ENCODE measurements at places on chromosomes 4 and X. TPM values are rescaled to one million over a fixed set of nuclear protein-coding genes. Genes with fewer than 3 reads are reported as not detected.

The ZMAT1 gene
- total RNA-seq: 5.7 TPM

The SEC31A gene
- 107 TPM for total RNA-seq

DNA sequence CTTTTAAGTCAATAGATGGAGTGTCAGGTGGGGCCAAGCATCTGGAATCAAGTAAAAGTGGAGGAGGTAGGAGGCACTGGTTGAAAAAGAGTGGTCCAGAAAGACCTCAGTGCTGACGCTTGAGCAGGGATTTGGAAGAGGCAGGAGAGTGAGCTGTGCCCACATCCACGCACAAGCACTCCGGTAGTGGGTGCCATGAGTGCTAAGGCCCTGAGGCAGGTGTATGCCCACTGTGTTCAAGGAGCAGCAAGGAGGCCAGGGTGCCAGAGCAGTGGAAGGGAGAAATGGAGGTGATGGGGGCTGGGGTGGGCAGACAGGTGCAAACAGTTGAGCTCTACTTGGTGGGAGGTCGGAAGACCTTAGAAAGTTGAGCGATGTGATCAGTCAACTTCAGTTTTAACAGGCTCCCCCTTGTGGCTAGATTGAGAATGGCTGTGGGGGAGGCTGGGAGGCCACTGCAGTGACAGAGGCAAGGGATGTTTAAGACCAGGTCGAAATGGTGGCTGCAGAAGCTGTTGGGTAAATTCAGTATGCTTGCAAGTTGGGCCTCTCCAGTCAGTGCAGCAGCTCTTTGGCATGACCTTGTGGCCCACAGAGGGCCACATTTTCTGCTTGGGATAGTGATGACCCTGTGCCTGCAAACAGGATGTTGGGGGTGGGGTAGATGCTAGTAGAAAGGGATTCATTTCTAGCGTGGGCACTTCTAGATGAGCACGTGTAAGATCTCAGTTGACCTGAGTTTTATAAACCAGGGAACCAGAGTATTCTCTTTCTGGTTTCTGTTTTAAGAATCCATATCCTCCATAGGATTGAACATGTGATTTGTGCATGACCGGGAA lies 12.7 kb downstream of the TKTL1 start:
- H3K27ac ChIP-seq: no peak overlapping the region
- peak; percentile 36 for DNase-seq
- no peaks in the 10 kb centered on the region for H3K36me3 ChIP-seq
- H3K4me1 ChIP-seq: no peaks in the 10 kb centered on the region

GRCh38 chr4:82930848-82931755 lies 30.6 kb downstream of the THAP9 start:
- H3K4me3 ChIP-seq: no peak overlapping the region
- no peaks in the 10 kb centered on the region for H3K27me3 ChIP-seq
- no peak for DNase-seq
- H3K36me3 ChIP-seq: peaks cover 2% of the 10 kb centered on the region
- H3K4me1 ChIP-seq: no peaks in the 10 kb centered on the region
- no peak overlapping the region for H3K27ac ChIP-seq

GRCh38 chrX:39995457-39995856 lies 102.3 kb downstream of the BCOR start:
- H3K36me3 ChIP-seq: no peaks in the 10 kb centered on the region
- H3K4me3 ChIP-seq: no peak overlapping the region
- no peaks in the 10 kb centered on the region for H3K27me3 ChIP-seq
- no peak overlapping the region for H3K27ac ChIP-seq
- H3K4me1 ChIP-seq: no peaks in the 10 kb centered on the region
- no peak for DNase-seq

GRCh38 chr4:74364652-74365491 lies at the start of gene EREG:
Gene EREG (plus strand): TSS chr4:74365145. CDS start chr4:74365309, 164 bp downstream.
- H3K4me3 ChIP-seq: peak within 1 kb of the TSS; percentile 39
- H3K27ac ChIP-seq: no peak within 1 kb of the TSS
- DNase-seq: no peak
- H3K27me3 ChIP-seq: no peaks in the 10 kb centered on the region
- peaks cover 2% of the 10 kb centered on the region for H3K36me3 ChIP-seq

DNA sequence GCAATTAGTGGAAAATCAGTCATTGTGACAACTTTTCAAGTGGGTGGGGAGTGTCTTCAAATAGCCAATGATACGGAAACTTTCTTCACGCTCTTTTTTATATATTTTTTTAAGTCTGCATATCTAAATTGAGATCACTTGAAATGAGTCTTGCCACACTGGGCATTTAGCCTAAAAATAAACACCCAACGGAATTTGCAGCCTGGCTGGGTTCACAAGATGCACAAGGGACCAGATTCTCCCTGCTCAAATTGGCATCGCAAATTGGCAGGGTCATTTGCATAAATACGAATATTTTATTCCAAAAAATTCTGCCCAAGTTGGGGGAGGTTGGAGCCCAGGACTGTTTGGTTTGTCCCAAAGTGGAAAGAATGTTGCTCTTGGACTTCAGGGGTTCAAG lies 87.6 kb downstream of the LIMCH1 start:
- DNase-seq: no peak
- no peaks in the 10 kb centered on the region for H3K4me1 ChIP-seq
- H3K27ac ChIP-seq: no peak overlapping the region
- no peaks in the 10 kb centered on the region for H3K36me3 ChIP-seq

DNA sequence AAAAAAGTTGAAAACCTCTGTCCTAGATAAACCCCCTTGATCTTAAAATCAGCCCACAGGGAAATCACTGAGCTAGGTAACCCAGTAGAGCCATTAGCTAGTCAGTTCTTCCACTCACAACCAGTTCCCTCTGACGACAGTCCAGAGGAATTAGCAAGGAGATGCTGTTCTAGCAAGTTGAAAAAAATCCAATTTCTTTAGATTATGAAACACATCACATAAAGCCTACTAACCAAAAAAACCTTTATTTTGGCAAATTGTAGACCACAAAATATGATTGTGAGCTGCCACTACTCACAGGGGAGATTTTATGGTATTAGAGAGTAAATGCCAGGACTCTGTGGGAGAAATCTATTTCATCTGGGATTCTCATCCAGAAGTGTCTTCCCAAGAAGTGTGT lies 22.6 kb downstream of the ADAMTS3 start:
- no peaks in the 10 kb centered on the region for H3K36me3 ChIP-seq
- H3K27me3 ChIP-seq: no peaks in the 10 kb centered on the region

DNA sequence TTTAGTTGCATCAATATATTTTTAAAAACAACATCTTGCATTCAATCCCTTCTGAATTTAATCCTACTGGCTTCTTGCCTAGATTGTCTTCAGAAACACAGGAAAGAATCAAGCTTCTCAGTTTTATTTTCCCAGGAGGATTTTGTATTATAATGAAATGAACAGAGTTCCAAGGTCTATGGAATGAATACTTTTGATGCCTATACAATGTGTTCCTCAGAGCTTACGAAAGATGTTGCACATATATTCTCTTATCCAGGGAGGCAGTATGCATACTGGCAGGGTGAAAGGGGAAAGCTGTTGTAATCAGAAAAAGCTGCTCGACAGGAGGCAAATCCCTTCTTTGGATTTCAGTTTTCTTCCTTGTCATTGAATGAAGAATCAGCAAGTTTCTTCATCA lies 8.8 kb downstream of the TMPRSS11D start:
- H3K4me1 ChIP-seq: no peaks in the 10 kb centered on the region
- DNase-seq: no peak

The MXRA5 gene
- total RNA-seq: 14.2 TPM

DNA sequence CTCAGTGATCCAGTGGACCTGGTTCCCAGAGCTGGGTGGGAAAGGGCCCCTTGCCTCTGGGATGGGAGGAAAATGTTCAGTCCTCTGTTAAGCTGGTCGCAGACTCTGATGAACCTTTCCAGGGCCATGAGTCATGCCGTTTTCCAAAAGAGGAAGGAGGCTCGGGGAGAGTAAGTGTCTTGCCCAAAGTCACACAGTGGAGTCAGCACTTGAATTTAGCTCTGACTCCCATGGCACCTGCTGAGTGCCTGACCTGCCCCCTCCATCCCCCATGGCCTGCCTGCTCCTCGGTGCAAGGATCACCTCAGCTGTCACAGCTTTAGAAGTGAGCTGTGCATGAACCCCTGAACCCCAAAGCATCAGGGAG lies 14.0 kb upstream of the KIAA0232 start:
- no peak overlapping the region for H3K4me3 ChIP-seq
- no peaks in the 10 kb centered on the region for H3K27me3 ChIP-seq
- DNase-seq: no peak
- peaks cover 23% of the 10 kb centered on the region for H3K4me1 ChIP-seq

GRCh38 chrX:103565752-103566151 lies 19.6 kb upstream of the TCEAL4 start:
- no peak overlapping the region for H3K4me3 ChIP-seq
- H3K4me1 ChIP-seq: no peaks in the 10 kb centered on the region
- H3K27ac ChIP-seq: no peak overlapping the region

The ATP1B4 gene
- not detected for total RNA-seq

- peak overlapping the region; percentile 56 for H3K27ac ChIP-seq
- no peak for DNase-seq
- no peaks in the 10 kb centered on the region for H3K27me3 ChIP-seq
- no peak overlapping the region for H3K4me3 ChIP-seq
- no peaks in the 10 kb centered on the region for H3K36me3 ChIP-seq
Observed at GRCh38 chr4:123455360-123455759, 58.8 kb downstream of the SPRY1 start.

The CUL4B gene
- 99.8 TPM for total RNA-seq

DNA sequence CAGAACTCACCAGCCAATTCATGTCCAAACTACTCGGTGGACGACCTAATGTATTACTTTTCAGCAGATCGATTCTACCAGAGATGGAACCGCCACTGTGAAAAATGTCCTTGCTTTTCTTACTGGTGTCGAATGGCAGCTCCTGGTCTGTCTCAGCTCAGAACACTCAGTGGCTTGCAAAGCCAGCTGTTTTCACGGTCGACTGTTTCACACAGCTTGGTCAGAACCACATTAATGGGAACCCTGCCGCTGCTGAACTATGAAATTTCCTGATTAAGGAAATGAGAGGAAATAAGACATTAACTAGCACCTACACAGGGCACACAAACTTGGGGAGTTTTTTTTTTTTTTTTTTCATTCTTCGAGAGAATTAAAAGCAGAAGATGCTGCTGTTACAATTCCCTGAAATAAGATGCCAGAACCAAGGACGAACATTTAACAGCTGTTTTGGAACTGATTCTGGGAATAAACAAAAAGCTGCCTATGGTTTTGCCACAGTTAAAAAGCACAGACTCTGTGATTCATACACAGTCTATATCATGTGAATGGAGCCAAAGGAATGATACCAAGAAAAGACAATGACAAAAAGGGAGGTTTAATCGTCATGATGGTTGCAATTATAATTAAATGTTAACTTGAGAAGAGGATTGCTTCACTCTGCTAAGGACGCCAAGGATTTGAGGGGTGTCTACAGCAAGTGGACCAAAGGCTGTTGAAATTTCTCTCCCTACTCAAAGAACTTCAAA lies 31.3 kb downstream of the SUPT20HL2 start:
- H3K4me1 ChIP-seq: no peaks in the 10 kb centered on the region
- H3K27me3 ChIP-seq: no peaks in the 10 kb centered on the region
- H3K36me3 ChIP-seq: no peaks in the 10 kb centered on the region

- no peak for DNase-seq
- no peaks in the 10 kb centered on the region for H3K27me3 ChIP-seq
- H3K4me1 ChIP-seq: no peaks in the 10 kb centered on the region
- no peaks in the 10 kb centered on the region for H3K36me3 ChIP-seq
- no peak overlapping the region for H3K4me3 ChIP-seq
Observed at GRCh38 chrX:148634591-148634990, 134.2 kb downstream of the AFF2 start.

- H3K27ac ChIP-seq: no peak overlapping the region
- H3K27me3 ChIP-seq: no peaks in the 10 kb centered on the region
- H3K4me3 ChIP-seq: no peak overlapping the region
Observed at GRCh38 chr4:8765084-8765483, 106.6 kb downstream of the HMX1 start.

- H3K27me3 ChIP-seq: peaks cover 11% of the 10 kb centered on the region
- H3K4me1 ChIP-seq: no peaks in the 10 kb centered on the region
- H3K36me3 ChIP-seq: no peaks in the 10 kb centered on the region
- H3K4me3 ChIP-seq: no peak overlapping the region
Observed at GRCh38 chrX:137041329-137041728, 7.5 kb upstream of the GPR101 start.

DNA sequence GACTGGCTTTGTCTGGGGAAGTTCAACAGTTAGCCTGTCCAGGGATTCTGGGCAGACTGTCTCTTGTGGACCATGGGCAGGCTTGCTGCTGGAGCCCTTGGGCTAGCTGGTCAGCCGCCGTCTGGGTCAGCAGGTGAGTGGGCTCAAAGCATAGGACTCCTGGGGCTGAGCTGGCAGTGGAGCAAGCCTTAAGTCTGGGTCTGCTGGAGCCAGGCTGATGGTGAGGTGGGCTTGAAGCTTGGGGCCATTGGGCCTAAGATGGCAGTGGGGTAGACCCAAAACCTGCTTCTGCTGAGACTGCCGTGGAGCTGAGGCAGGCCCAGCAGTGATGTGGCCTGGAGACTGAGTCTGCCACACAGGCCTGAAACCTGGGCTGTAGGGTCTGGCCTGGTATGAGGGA lies 645.1 kb downstream of the RAPGEF2 start:
- no peaks in the 10 kb centered on the region for H3K4me1 ChIP-seq
- H3K27ac ChIP-seq: no peak overlapping the region
- H3K36me3 ChIP-seq: no peaks in the 10 kb centered on the region
- DNase-seq: no peak
- H3K27me3 ChIP-seq: no peaks in the 10 kb centered on the region
- no peak overlapping the region for H3K4me3 ChIP-seq

The ARR3 gene
- not detected for total RNA-seq

GRCh38 chr4:126851391-126851790 lies 781.4 kb upstream of the INTU start:
- H3K4me3 ChIP-seq: no peak overlapping the region
- no peak overlapping the region for H3K27ac ChIP-seq
- no peak for DNase-seq
- no peaks in the 10 kb centered on the region for H3K36me3 ChIP-seq
- H3K4me1 ChIP-seq: no peaks in the 10 kb centered on the region
- H3K27me3 ChIP-seq: no peaks in the 10 kb centered on the region

The YTHDC1 gene
- total RNA-seq: 44.5 TPM

DNA sequence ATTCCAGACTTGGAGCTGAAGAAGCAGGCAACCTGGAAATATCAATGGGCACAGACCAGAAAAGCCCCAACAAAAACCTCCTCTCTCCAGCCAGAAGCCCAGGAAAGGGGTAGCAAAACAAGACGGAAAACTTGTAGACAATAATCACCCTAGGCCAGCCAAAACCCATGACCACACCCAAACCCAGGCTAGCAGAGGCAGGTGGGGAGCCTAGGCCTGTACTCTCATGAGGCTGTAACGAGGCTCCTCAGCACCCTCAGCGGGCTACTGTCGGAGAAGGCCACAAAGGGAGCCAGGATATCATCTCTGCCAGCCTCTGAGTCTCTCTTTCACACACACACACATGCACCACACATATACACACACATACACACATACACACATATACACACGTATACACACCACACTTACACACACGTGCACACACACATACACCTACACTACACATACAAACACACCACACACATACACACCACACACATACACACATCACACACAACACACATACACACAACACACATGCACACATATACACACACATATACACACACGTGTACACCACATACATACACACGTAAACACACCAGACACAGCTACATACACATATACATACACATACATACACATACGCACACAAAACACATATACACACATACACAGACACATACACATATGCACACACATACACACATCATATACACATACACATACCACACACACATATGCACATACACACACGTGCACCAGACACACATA lies 90.6 kb downstream of the FHDC1 start:
- H3K4me1 ChIP-seq: no peaks in the 10 kb centered on the region
- no peaks in the 10 kb centered on the region for H3K36me3 ChIP-seq
- no peak overlapping the region for H3K4me3 ChIP-seq
- H3K27me3 ChIP-seq: no peaks in the 10 kb centered on the region
- no peak for DNase-seq
